ENCODE measurements at places on chromosomes 1 and 21.

- peak; percentile 49 for DNase-seq
Observed at GRCh38 chr21:44900559-44901251, 20.0 kb downstream of the ITGB2 start.

- no peak for DNase-seq
Observed at GRCh38 chr1:247647864-247648263, 31.7 kb downstream of the OR13G1 start.

DNA sequence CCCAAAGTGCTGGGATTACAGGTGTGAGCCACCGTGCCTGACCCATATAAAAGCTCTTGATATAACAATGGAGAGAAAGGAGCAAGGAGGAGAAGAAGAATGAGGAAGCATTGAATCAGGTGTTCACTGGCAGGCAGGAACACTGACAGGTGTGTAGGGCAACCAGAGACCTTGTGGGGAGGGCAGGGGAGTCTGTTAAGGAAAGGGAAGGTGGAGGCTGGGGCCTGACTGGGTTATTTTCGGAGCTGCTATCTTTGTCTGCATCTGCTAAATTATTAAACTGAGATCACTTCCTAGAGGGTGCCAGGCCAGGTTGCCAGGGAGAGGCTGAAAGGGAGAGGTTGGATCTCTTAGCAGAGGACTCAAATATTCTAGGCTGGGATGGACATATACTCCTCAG, 6.8 kb upstream of the TRNP1 start:
- DNase-seq = no peak

DNA sequence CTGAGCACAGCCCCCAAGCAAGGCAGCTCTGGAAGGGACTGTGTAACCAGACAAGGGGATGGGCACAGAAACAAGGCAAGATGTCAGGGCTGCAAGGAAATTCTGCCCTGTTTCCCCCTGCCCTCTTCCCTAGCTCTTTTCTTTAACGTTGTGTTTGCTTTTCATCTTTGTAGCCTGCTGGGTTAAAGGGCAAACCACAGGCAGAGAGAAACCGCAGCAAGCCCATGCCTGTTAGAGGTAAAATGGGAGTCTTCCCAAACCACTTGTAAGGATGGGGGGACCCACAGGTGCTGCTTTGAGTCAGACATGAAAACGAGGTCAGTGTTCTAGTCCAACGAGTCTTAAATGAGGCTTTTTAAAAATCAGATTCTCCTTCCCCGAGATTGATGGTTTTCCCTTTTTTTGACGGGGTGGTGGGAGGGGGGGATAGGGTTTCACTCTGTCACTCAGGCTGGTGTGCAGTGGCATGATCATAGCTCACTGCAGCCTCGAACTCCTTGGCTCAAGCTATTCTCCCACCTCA, 13.3 kb downstream of the TGFBR3 start:
- DNase-seq = no peak

GRCh38 chr21:28509031-28509430, 483.6 kb downstream of the LTN1 start:
- DNase-seq = no peak

DNA sequence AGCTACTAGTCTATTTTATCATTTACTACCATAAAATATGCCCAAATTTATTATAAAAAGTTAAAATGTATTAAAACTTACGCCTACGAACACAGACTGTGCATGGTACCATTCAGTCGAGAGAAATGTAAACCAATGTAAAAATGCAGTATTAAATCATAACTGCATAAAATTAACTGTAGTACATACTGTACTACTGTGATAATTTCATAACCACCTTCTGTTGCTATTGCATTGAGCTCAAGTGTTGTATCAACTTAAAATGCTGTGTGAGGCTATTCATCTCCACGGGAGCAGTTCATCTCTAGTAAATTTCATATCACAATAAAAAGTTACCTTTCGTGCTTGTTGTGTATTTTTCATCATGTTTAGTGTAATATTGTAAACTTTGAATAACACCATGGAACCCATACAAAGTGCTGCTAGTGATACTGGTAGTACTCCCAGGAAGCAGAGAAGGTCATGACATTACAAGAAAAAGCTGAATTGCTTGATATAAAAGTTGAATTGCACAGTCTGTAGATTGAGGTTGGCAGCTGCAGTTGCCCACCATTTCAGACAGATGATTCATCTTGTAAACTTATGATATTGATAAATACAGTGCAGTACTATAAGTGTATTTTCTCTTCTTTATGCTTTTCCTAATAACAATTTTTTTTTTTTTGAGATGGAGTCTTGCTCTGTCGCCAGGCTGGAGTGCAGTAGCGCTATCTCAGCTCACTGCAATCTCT, 19.0 kb upstream of the CENPF start:
- no peak for DNase-seq

All from nephron progenitor cell (in vitro differentiated cells).